ENCODE measurements at places on chromosomes 6 and 20. TPM values are rescaled to one million over a fixed set of nuclear protein-coding genes. Genes with fewer than 3 reads are reported as not detected.
A peak's percentile ranks its signal among the peaks of the same experiment; 100 is the strongest.

DNA sequence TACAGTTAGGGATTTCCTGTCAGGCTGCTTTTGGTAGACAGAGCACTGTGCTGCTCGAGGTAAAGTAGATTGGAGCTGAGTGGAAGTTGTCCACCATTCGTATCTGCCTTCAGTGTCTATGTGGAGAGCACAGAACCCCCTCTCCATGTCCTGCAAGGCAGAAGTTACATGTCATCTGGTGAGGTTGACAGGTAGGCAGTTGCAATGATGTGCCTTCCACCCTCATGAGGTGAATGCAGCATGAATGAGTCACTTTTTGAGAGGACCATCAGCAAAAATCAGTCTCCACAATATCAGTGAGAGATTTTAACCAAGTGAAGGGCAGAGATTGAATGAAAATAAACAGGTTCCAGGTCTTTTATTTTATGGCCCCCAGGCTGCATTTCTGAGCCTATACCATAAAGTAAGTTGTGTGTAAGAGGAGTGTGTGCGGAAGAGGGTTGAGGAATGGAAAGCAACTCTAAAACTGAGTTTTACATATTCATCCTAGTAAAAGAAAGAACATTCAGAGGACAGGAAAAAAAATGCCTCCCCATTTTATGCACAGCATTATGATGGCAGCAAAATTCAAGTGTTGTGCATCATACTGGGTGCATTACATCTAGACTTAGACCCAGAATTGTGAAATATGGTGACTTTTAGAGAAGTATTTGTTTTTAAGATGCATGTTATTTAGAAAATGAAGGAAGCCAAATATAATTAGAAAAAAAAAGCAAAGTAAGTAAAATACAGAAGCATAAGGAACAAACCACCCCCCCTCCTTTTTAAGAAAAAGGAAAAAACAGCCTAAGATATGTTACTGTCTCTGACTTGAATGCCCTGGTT, 15.8 kb downstream of the TRAPPC3L start:
- no peak for ATAC-seq

GRCh38 chr6:70709826-70710225, 42.1 kb downstream of the SMAP1 start:
- no peak for ATAC-seq

- ATAC-seq: no peak
Measured at GRCh38 chr6:114418304-114418972, 75.6 kb upstream of the HS3ST5 start.

CLPSL1 gene
- not detected for total RNA-seq

GRCh38 chr6:122005661-122006060, 393.8 kb upstream of the HSF2 start:
- no peak for ATAC-seq

PI3 gene
- 4.5 TPM for total RNA-seq

RRAGD gene
- total RNA-seq: 20.2 TPM

- ATAC-seq: no peak
Measured at GRCh38 chr6:15770347-15771143, 107.7 kb upstream of the DTNBP1 start.

DNA sequence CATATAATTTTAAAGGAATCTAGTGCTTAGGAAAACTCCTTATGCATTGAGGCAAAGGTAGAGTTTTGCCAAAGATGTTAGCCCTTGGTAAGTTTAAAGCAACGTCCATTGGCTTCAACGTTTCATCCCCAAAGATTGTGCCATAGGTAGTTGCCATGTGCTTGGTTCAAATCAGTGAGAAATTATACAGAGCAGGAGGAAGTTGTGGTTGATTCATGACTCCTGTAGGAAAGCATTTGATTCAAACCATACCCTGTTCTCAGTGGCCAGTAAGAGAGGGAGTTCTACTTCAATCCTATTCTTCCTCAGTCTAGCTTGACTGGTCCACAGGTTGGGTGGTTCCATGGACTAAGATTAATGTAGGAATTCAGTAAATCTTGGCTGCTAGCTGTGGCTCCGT, 535.6 kb downstream of the QKI start:
- no peak for ATAC-seq

DNA sequence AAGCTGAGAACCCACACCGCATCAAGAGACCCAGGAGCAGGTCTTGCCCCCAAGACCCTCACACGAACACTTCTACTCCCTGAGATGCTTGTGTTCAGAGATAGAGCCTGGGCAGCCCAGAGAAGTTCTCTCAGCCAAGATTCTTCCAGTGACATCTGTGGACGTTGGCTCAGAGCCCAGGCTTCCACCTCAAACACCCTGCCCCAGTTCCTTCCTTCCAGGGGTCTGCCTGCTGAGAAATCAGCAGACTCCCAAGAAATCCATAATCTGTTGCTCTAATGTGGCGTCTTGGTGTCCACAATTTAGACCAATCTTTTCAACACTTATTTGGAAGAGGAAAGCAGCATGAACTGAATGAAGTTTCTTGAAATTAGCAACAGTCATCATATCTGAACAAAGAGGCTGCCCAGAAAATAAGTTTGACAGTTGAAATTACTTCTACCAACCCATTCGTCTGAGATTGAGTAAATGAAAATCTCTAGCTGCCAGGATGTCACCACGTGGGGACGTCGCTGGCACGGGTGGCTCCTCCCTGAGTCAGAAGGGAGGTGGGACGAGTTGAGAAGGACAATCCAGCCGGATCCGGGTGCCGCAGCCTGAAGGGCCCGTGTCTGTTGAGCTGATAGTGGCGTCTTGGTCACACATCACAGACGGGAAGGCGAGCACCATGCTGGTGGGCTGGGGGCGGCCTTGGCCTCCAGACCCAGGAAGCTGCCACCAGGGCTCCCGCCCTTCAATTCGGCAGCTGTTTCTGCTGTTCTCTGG, 400.9 kb downstream of the TAF4 start:
- ATAC-seq: no peak

GRCh38 chr6:101640131-101640530, 246.6 kb downstream of the GRIK2 start:
- no peak for ATAC-seq

- no peak for ATAC-seq
Measured at GRCh38 chr20:60060593-60060992, 102.4 kb downstream of the CDH26 start.

DNA sequence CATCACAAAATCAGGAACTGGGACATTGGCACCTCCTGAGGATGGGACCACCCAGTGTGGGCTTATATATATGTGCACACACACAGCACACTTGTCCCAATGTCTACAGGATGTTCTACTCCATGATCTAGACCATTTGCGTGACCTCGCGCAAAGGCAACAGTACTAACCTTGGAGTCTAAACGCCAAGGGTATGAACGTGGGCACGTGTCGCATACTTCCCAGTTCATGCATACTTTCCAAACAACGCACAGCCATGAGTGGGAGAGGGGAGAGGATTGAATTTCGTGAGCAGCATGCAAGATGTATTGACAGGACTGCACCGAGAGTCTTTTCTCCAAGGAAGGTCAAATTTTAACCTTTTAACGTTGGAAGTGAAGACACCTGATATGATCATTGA, 214.2 kb upstream of the QKI start:
- ATAC-seq: no peak

DNA sequence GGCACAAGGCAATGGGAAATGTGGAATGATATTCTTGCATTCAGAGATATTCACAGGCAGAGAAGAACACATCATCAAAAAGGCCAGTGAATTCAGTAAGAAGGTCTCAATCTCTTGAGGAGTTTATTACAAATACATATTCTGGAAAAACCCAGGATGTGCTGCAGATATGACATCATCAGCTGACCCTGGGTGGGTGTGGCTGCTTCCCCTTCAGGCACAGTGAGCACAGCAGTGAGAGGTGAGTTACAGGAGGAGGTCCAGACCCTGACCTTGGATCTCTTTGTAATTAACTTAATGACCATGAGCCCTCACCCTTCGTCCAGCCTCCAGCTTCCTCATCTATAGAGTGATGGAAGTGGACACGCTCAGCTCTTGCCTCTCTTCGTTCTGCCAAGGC, 147.5 kb upstream of the SYNDIG1 start:
- ATAC-seq: no peak

POM121L2 gene
- total RNA-seq: not detected

- no peak for ATAC-seq
Measured at GRCh38 chr6:110448846-110449540, 27.4 kb downstream of the SLC22A16 start.

CALHM6 gene
- total RNA-seq: not detected

GLP1R gene
- not detected for total RNA-seq

- ATAC-seq: no peak
Measured at GRCh38 chr6:90462102-90462501, 124.8 kb downstream of the MAP3K7 start.

DNA sequence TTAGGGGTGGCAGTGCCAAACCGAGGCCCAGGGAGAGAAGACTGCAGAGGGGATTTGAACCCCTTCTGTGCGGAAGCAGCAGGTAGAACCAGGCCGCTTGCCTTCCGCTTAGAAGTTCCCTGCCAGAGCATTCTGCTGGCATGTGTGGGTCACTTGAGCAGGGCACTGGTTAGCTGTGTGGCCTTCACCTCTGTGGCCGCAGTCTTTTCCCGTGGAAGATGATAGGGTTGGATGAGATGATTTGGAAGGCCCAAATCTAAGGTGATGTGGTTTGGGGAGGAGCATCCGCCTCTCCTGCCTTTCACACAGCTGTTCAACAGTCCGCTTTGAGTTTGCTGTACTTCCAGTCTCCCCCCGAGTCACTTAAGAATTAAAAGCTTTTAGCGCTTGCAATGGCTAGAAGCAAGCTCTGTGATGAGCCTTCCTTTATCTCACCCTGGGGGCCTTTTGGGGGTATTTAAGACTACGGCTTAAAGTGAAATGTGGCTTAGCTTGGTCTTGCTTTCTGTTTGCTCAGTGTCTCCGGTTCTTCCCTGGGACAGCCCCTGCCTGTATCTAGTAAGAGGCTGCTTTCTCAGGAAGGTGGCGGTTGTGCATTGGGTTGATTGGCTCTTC, 743 bp downstream of the CMTR1 start:
- no peak for ATAC-seq

PRSS16 gene
- not detected for total RNA-seq

GRCh38 chr6:149435919-149436586, 36.0 kb downstream of the SUMO4 start:
- peak; percentile 25 for ATAC-seq

GRCh38 chr6:7238900-7239589, 74.0 kb downstream of the SSR1 start:
- peak; percentile 75 for ATAC-seq

PRPH2 gene
- total RNA-seq: 1.3 TPM

DNA sequence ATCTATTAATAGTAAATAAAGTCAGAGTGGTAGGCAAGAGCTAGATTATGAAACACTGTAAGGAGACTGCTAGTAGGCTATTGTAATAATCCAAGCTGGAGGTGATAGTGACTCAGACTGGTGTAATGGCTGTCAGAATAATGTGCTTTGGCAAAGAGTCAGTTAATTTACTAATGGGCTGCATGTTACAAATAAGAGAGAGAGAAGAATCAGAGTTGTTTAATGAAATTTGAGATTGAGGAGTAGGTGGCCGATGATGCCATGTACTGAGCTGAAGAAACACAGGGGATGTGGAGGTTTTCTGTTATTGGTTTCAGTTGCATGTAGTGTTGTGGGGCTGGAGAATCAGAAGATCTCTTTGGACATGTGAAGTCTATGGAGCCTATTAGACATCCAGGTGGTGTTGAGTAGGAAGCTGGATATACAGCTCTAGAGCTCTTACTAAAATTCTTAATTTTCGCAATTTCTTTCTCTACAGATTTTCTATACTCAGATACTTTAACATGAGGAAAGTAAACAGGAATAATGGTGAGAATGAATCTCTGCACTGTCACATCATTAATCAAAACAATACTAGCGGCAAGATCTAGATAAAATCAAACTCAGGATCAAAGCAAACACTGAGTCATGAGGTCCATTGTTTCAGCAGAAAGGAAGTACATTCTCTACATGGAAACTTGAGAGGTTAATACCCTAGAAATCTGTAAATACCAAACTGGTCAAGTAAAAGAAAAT, 167.7 kb downstream of the SIM1 start:
- ATAC-seq: no peak

- ATAC-seq: no peak
Measured at GRCh38 chr20:39785252-39785917, 823.2 kb downstream of the DHX35 start.

- no peak for ATAC-seq
Measured at GRCh38 chr6:16187176-16187575, 51.2 kb upstream of the GMPR start.

- ATAC-seq: peak; percentile 70
Measured at GRCh38 chr6:82363428-82364086, at the start of gene TPBG. TSS of gene TPBG (plus strand) at chr6:82363817. CDS start at chr6:82364962, 1,145 bp downstream.

DNA sequence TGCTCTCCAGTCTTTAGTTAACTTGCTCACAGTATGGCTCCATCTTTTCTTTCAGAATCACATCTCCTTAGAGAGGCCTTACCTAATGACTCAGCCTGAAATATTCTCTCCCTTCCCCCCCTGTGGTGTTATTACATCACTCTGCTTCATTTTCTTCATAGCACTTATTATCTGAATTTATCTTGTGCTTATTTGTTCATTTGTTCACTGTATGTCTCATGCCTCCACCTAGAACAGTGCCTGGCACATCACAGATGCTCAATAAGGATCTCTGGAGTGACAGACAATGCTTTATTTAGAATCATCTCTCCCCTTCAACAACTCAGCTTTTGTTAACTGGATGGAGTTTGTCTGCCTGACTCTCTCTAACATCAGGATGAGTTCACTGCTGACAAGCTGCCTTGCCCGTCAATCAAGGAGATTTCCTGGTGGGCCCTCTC, 96.6 kb upstream of the MAN1A1 start:
- peak; percentile 64 for ATAC-seq

SDCBP2 gene
- total RNA-seq: 1.6 TPM

GRCh38 chr6:157168471-157168870, 154.8 kb downstream of the TMEM242 start:
- ATAC-seq: no peak

TMEM14A gene
- 23.1 TPM for total RNA-seq

GRCh38 chr6:162856885-162857284, 129.1 kb downstream of the PACRG start:
- peak; percentile 51 for ATAC-seq

GRCh38 chr20:43909211-43909610, 5.4 kb upstream of the TOX2 start:
- no peak for ATAC-seq

HLA-DOA gene
- total RNA-seq: 4.4 TPM

WFDC12 gene
- not detected for total RNA-seq

GRCh38 chr6:6469074-6469473, 119.4 kb upstream of the LY86 start:
- ATAC-seq: peak; percentile 71

DNA sequence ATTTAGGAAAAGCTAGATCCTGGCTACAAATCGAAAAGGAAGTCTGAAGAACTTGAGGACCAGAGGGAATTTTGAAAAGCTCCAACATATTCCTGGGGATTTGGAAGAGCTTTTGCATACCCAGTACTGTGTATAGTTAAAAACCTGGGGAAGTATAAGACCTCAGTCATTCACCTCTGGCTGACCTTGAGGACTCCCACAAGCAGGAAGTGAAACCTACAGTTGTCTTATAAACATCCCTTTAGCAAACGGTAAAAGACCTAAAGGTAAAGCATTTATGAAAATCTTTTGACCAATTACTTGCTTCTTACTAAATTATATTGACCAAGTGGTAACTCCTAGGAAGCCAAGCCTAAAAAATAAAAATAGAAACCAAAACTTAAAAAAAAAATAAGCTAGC, 175.0 kb downstream of the HAO1 start:
- ATAC-seq: no peak

All from gastroesophageal sphincter (tissue), 4 donors.